ENCODE measurements at places on chromosomes 7 and 10.

DNA sequence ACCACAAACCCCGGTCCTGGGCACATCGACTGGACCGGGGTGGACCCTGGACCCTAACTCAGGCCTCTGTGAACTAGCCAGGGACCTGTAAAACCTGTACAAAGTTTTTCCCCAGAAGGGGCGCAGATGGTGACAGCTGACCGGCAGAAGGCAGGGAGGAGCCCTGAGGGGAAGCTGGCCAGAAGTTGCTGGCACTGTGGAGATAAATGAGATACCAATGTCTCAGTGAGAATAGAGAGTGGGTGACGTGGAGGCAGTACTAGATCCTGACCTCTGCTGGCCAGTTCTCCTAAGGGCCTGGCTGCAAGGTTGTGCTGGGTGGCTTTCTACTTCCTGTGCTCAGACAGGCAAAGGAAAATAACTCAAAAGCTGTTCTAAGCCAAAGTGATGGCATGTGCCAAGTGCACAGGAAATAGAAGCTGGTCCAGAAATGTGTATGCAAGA is 10.6 kb upstream of the TSPAN14 start:
- no peak for DNase-seq

GRCh38 chr7:73839743-73840714 is 2.3 kb downstream of the METTL27 start:
- peak; percentile 60 for DNase-seq

GRCh38 chr10:102603946-102604345 is 40.3 kb upstream of the TRIM8 start:
- no peak for DNase-seq

GRCh38 chr7:132256721-132257212 is 319.5 kb downstream of the PLXNA4 start:
- no peak for DNase-seq

GRCh38 chr10:7304110-7304509 is 106.7 kb downstream of the SFMBT2 start:
- DNase-seq: no peak

DNA sequence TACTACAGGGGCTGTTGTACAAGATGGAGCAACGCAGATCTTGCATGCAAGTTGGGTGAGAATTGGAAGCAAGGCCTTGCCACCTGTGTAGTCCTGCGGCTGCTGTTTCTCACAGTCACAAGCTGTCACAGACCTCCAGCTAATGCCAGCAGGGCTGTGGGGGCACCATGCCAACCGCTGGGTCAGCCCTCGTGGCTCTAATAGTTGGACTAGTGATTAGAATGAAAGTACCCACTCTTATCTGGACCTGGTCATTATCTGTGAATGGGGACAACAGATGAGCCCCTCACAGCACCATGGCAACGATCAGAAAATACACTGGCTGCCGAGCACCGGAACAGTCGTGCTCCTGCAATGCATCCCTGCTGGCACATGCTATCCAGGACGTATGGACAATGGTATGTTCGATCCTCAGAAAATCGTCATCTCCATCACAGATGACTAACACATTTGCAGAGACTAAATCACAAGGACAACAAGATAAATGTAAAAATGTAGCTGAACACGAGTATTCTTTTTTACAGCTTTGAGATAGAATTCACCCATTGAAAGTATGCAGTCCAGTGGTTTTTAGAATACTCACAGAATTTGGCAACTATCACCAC is 80.4 kb upstream of the CALN1 start:
- DNase-seq: no peak

DNA sequence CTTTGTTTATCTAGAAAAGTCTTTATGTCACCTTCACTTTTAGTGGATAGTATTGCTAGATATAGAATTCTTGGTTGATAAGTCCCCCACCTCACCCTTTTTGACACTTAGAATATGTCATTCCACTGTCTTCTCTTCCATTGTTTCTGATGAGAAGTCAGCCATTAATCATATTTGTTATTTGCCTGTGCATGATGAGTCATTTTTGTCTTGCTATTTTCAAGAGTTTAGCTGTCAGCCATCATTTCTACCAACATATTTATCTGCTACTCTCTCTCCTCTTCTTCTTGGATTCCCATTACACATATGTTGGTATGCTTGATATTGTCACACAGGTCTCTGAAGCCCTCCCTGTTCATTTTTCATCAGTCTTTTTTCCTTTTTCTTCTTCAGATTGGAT is 160.8 kb upstream of the TCF7L2 start:
- DNase-seq: no peak

- DNase-seq: no peak
Measured at GRCh38 chr7:27765841-27766240, 25.9 kb downstream of the TAX1BP1 start.

DNA sequence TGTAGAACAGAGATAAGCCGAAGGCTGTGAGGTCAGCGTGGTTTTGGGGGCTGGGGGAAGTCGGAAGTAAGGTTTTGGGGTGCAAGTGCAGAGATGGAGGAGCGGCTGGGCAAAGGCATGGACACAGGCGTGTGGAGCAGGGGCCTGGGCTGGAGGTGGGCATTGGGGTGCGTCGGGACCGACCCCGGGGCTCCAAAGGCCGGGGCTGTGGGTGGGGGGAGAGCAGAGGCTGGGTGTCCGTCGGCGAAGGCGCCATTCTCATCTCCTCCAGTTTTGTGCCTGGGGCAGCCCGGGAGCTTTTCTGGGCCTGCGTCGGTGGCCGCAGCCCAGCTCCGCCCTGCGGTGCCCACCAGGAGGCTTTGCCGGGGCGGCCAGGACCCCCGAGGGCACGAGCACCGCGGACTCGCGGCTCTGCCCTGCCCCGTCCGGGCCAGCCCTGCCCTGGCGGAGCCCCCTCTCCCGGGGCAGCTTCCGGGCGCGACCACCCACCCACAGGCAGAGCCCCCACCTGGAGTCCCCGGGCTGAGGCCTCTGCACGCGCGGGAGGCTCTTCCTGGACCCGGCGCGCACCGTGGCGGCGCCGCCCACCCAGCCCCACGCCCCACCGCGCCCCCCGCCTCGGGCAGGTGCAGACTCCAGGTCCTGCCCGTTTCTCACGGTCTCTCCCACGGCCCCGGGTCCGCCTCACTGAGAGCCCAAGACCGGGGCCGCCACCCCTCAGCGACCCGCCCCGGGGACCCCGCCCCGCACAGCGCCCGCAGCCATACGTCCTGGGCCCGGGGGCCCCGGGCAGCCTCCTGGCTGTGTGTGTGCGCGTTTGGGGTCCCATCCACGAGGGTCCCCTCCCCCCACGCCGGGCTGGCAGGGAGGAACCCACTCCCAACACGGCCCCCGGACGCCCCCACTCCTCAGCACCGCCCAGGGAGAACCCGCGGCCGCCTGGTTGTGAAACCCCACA is 7.7 kb upstream of the SCART1 start:
- peak; percentile 21 for DNase-seq

DNA sequence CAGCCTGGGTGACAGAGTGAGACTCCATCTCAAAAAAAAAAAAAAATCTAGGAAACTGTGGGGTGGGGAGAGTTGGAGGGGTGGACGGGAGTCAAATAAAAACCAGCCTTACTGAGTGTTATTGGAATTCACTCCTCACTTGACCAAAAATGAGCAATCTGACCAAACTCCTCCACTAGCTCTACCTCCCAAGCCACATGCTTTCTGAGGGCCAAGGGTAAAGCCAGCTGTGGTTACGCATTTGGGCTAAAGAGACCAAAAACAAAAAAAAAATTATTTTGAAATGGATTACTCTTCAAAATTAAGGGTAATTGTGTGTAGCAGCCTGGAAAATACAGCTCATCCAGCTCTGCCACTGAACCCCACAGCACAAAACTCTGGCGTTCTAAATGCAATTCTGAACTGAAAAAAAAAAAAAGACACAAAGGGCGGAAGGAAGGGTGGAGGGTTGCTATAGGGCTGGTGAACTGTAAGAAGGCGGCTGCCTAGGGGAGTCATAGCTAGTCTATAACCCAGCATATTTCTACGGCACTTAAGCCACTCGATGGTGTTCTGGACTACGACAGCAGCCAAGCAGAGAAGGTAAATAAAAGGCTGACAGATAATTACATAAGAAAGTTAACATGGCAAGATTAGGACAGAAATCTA is 7.8 kb downstream of the ELMO1 start:
- DNase-seq: no peak

GRCh38 chr10:114815791-114816190 is 5.8 kb upstream of the FHIP2A start:
- no peak for DNase-seq

DNA sequence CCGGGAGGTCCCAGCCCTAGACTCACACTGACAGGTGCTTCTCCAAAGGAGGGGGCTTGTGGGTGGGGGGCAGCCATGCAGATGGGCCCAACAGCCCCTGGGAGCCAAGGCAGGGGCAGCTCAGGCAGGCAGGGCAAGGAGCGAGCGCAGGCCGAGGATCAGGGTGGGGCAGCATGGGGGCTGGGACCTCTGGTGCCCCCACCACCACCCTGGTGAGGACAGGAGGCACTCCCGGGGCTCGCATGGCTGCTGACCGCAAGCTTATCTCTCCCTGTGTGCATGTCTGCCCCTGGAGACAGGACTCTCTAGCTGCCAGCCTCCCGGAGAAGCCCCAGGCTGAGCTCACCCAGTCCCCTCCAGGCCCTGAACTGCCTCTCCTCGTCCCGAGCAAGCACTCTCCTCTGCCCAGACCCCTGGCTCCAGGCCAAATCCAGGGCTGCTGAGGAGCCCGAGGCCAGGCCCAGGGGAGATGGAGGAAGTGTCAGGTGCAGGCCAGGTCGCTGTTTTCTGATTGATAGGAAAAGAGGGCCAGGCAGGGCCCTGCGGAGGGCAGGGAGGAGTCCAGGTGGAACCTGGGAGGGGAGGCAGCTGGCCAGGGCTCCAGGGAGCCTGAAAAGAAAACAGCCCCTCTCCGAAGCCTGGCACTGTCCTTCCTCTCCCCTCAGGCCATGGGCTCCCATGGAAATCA is 39.0 kb downstream of the PDGFA start:
- no peak for DNase-seq

DNA sequence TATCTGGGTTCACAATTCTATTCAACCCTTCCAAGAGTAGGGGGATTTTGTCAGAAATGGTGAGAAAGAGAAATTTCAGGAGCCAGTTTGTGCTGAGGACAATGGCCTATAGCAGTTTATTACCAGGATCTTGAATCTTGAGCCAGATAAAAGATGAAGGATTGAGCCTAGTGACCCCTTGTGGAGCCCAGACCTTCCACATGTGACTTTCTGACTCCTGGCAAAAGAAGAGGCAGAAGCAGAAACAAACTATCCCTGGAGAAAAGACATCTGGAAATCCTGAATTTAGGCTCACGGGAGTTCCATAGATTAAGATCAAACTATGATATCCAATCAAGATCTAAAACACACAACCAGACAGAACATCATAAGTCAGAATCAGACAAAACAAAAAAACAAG is 60.9 kb upstream of the CHRM2 start:
- DNase-seq: no peak

All from 8988T (cell line).